ENCODE measurements at places on chromosomes 2 and 18. TPM values are rescaled to one million over a fixed set of nuclear protein-coding genes. Genes with fewer than 3 reads are reported as not detected.

Gene LTBP1
- total RNA-seq, result 0.50 TPM

Gene VWC2L
- not detected for total RNA-seq

Gene LYPD6
- total RNA-seq, result not detected

Gene NCKAP5
- total RNA-seq, result not detected

Gene LRRFIP1
- 197 TPM for total RNA-seq

Gene ANKAR
- total RNA-seq, result 9.3 TPM

Gene CHRNA1
- total RNA-seq, result not detected

Gene STK17B
- total RNA-seq, result 511 TPM

Gene FSIP2
- total RNA-seq, result 0.09 TPM

Gene ATOH8
- total RNA-seq, result 0.12 TPM

Gene DSG1
- total RNA-seq, result not detected

DNA sequence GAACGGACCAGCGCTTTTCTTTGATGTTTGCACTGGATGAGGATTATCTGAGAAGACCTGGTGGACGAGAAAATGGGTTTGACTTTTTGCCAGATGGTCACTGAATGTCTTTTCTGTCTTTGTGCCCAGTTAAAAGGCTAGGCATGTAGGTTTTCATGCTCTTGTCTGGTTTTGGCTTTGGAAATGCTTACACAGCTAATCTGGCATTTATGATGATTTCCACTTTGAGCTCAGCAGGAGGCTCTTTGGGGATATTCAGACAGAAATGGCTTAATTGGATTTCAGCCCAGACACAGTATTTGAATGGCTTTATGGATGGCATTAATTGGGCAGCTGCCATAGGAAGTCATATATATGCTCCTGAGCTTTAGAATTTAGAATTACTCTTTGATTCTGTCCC is 59.6 kb downstream of the NCK2 start:
- DNase-seq, result no peak

- no peak for DNase-seq
These were observed 25.5 kb downstream of the LNPK start for GRCh38 chr2:175976391-175977157.

- no peak for DNase-seq
These were observed 146.3 kb upstream of the OTX1 start for GRCh38 chr2:62904344-62904743.

DNA sequence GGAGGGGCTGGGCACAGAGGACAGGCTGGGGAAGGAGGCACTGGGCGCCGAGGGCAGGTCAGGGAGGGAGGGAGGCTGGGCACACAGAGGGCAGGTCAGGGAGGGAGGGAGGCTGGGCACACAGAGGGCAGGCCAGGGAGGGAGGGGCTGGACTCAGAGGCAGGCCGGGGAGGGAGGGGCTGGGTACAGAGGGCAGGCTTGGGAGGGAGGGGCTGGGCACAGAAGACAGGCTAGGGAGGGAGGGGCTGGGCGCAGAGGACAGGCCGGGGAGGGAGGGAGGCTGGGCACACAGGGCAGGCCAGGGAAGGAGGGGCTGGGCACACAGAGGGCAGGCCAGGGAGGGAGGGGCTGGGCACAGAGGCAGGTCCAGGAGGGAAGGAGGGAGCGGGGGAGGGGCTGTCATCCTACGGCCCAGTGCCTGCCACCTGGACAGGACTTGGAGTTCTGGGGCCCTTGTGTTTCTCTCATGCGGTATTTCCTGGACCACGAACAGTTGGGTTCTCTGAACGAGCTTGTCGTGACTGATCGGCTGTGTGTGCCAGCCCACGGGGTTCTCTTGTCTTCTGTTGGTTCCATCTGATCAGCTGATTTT is 46.7 kb upstream of the KCNG2 start:
- DNase-seq, result no peak

DNA sequence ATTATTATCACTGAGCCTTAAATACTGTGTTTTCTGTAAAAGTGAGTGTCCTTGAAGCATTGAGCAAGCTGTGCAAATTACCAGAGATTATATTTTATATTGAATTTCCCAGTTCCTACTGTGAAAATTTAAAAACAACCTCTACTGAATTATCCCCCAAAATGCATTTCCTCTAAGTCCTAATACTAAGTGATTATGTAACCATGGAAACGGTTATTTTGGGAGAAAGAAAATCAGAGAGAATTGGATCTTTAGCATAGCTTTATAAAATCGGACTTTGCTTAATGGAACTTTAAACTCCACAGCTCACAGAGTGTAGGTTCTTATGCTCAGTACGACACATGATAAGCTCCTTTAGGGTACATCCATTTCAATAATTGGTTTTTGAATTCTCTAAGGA is 19.3 kb upstream of the CHMP1B start:
- DNase-seq, result no peak

DNA sequence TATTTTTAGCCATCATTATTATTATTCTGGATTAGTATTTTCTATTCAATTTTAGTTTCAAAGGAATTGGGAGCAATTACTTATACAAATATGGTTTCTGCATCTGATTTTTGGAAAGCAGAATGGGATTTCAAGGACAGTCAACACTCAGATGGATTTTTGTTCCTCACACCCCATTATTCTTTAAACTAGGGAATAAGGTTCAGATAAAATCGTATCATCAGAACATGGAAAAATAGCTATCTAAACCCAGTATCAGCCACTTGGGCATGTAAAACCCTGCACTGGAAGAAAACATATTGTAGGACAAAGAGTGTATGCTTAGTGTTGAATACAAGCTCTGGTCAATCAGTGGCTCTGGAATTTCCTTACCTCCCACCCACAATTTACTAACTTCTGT is 452.5 kb downstream of the ZNF516 start:
- no peak for DNase-seq

DNA sequence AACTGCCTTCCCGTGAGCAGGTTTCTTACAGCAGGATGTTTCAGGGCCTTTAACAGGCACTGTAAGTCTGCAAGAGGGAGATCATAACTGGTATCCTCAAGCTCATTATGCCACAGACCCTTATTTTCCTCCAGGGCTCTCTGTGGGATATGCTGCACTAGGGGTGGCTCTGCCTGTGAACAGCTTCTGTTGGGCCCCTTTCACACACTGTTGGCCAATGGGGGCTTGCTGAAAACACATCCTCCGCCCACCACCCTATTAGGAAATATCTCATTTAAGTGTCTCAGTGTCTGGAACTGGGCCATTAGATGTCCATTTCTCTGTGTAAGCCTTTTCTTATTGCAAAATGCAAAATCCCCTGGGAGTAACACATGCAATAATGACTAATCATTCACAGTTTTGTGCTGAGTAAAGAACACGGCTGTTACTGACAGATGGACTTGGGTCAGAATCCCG is 414.3 kb upstream of the HS6ST1 start:
- no peak for DNase-seq

GRCh38 chr2:217392930-217393584 is 533.2 kb upstream of the TNP1 start:
- no peak for DNase-seq

- no peak for DNase-seq
These were observed 141.8 kb upstream of the CTNNA2 start for GRCh38 chr2:79370976-79371538.

GRCh38 chr2:74461187-74462053 is 3.2 kb downstream of the WBP1 start:
- no peak for DNase-seq

- no peak for DNase-seq
These were observed 313.5 kb downstream of the RPRM start for GRCh38 chr2:153165021-153165420.
